CD8-positive, alpha-beta memory T cell (primary cell): ENCODE measurements at places on chromosomes 2 and 18.

DNA sequence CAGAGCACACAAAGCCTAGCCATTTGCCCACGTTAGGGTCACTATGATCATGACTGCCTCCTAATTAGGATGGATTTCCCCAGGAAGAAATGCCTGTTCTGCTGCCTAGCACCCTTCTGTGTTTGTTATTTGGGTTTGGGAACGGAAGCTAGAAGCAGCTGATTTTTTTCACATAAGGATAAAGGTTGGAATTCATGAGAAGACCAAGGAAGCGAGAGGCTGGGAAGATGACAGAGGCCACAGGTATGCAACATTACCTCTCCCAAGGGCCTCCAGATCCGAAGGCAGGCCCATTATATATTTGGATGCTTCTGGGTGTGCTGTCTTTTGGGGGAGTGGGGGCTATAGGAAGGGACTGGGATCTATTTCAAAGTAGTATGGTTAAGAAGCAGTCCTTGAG, 204.7 kb downstream of the FBXO15 start:
- no peaks in the 10 kb centered on the region for H3K4me1 ChIP-seq
- no peak overlapping the region for H3K27ac ChIP-seq
- no peaks in the 10 kb centered on the region for H3K36me3 ChIP-seq

DNA sequence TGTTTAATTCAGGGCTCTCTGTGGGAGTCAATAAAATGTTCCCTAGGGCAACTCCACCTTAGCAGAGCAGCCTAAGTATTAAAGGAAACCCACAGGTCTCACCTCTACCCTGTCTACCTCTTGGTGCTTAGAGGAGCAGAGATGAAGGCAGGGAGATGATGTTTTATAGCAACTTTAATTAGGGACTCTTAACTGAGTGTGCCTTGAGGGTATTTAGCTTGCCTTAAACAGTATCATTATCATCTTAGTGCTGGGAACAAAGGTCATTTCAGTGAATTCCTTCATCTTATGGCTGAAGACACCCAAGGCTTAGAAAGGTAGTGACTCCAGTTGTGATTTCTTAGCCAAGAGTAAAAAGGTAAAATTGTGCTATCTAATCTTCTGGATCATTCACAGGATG, 26.7 kb downstream of the VIL1 start:
- H3K4me1 ChIP-seq = no peaks in the 10 kb centered on the region
- H3K27ac ChIP-seq = no peak overlapping the region
- no peak overlapping the region for H3K4me3 ChIP-seq
- no peak for DNase-seq

- H3K27ac ChIP-seq = no peak overlapping the region
- H3K36me3 ChIP-seq = no peaks in the 10 kb centered on the region
- no peak overlapping the region for H3K4me3 ChIP-seq
- H3K27me3 ChIP-seq = no peaks in the 10 kb centered on the region
- no peak for DNase-seq
- no peaks in the 10 kb centered on the region for H3K4me1 ChIP-seq
Measured at GRCh38 chr18:52682260-52682659, 342.3 kb downstream of the DCC start.

- no peak overlapping the region for H3K27ac ChIP-seq
- peaks cover 3% of the 10 kb centered on the region for H3K27me3 ChIP-seq
- no peak overlapping the region for H3K4me3 ChIP-seq
- H3K4me1 ChIP-seq = no peaks in the 10 kb centered on the region
Measured at GRCh38 chr2:23595601-23596251, 210.7 kb downstream of the KLHL29 start.

- DNase-seq = no peak
- H3K36me3 ChIP-seq = peaks cover 32% of the 10 kb centered on the region
- no peak overlapping the region for H3K27ac ChIP-seq
- no peaks in the 10 kb centered on the region for H3K4me1 ChIP-seq
- H3K27me3 ChIP-seq = no peaks in the 10 kb centered on the region
Measured at GRCh38 chr18:76914314-76914713, 92.0 kb downstream of the ZNF236 start.

- no peaks in the 10 kb centered on the region for H3K27me3 ChIP-seq
- DNase-seq = no peak
- no peaks in the 10 kb centered on the region for H3K36me3 ChIP-seq
- no peaks in the 10 kb centered on the region for H3K4me1 ChIP-seq
Measured at GRCh38 chr2:134583997-134584520, 134.7 kb downstream of the TMEM163 start.

DNA sequence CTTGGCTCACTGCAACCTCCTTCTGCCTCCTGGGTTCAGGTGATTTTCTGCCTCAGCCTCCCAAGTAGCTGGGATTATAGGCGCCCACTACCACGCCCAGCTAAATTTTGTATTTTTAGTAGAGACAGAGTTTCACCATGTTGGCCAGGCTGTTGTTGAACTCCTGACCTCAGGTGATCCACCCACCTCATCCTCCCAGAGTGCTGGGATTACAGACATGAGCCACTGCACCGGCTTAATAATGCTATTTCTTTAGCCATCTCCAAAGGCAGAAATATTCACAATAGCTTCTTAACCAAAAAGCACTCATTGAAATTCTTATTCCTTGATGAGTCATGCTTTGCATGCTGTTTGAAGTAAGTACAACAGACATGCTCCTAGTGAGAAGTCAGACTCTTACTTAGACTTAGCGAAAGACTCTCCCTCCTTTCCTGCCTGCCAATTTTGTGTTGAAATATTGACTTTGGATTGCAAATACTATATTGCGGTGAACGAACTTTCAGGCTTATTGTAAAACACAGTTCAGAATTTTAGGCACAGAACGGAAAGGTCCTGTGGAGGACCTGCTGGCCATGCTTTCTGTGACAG, 4.4 kb downstream of the ACTR3 start:
- peaks cover 77% of the 10 kb centered on the region for H3K4me1 ChIP-seq
- H3K27me3 ChIP-seq = no peaks in the 10 kb centered on the region
- H3K36me3 ChIP-seq = no peaks in the 10 kb centered on the region
- H3K27ac ChIP-seq = peak overlapping the region; percentile 1
- H3K4me3 ChIP-seq = peak overlapping the region; percentile 40
- DNase-seq = no peak

DNA sequence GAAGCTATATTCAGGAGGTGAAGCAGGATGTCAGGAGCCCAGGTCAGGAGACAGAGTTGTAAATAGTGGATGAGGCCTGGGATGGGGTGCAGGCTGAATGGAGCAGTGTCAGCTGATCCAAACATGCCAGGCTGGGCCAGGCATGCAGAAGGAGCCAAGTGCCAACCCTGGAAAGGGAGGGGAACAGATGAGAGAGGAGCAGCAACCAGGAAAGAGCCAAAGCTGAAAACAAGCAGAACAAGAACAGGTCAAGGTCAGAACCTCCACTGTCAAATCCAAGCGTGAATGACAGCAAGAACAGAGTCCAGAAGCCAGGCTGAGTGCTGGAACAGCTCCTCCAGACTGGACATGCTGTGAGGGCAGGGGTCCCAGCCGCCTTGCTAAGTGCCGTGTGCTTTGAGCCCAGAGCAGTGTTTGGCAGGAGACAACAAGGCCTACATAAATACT, 49.2 kb upstream of the PPP1CB start:
- H3K36me3 ChIP-seq = no peaks in the 10 kb centered on the region
- no peaks in the 10 kb centered on the region for H3K27me3 ChIP-seq
- H3K4me1 ChIP-seq = no peaks in the 10 kb centered on the region
- no peak for DNase-seq

- no peak overlapping the region for H3K27ac ChIP-seq
- no peaks in the 10 kb centered on the region for H3K27me3 ChIP-seq
- no peak for DNase-seq
- no peaks in the 10 kb centered on the region for H3K36me3 ChIP-seq
- H3K4me1 ChIP-seq = no peaks in the 10 kb centered on the region
- H3K4me3 ChIP-seq = no peak overlapping the region
Measured at GRCh38 chr2:174692256-174692919, 71.9 kb downstream of the CHRNA1 start.
